ENCODE measurements at places on chromosomes 4 and X. TPM values are rescaled to one million over a fixed set of nuclear protein-coding genes. Genes with fewer than 3 reads are reported as not detected.

Gene VEGFD
- not detected for total RNA-seq

Gene PLAC8
- total RNA-seq: 127 TPM

Gene BEND2
- total RNA-seq: not detected

Gene CORIN
- not detected for total RNA-seq

Gene UGT2B11
- total RNA-seq: not detected

Gene PAGE2B
- total RNA-seq: not detected

Gene GAGE12H
- not detected for total RNA-seq

Gene FOXR2
- not detected for total RNA-seq

Gene PROM1
- total RNA-seq: not detected

Gene SLC10A6
- not detected for total RNA-seq

Gene MAGEB5
- not detected for total RNA-seq

Gene FHL1
- total RNA-seq: 13.8 TPM

Gene IDUA
- 35.3 TPM for total RNA-seq

Gene FAM9B
- 0.11 TPM for total RNA-seq

Gene KLB
- not detected for total RNA-seq

Gene TENM3
- total RNA-seq: not detected

Gene NSD2
- total RNA-seq: 237 TPM

Gene PNMA6F
- total RNA-seq: not detected

Gene STK32B
- not detected for total RNA-seq

Gene USP11
- 22.4 TPM for total RNA-seq

Gene BEX1
- total RNA-seq: 0.23 TPM

Gene TMEM255A
- total RNA-seq: not detected

Gene UCHL1
- 0.30 TPM for total RNA-seq

Gene EVC
- 0.61 TPM for total RNA-seq

Gene ADH1C
- not detected for total RNA-seq

Gene CT47B1
- not detected for total RNA-seq

Gene DEFB131A
- not detected for total RNA-seq

Gene TSPAN7
- not detected for total RNA-seq

Gene LYAR
- total RNA-seq: 35.0 TPM

Gene CXCL1
- not detected for total RNA-seq

Gene NXF2B
- not detected for total RNA-seq

Gene IL9R
- total RNA-seq: 225 TPM

Gene GRID2
- total RNA-seq: not detected

Gene GLRA3
- not detected for total RNA-seq

Gene PNMA5
- 0.09 TPM for total RNA-seq

Gene NCAPG
- total RNA-seq: 64.0 TPM

Gene SHISA3
- 0.18 TPM for total RNA-seq

Gene SH2D1A
- 47.7 TPM for total RNA-seq

Gene ADH1B
- total RNA-seq: not detected

Gene GYPE
- total RNA-seq: 0.32 TPM

Gene COX18
- total RNA-seq: 14.0 TPM

Gene GYG2
- total RNA-seq: not detected

Gene NAP1L5
- total RNA-seq: 4.2 TPM

Gene GATA1
- total RNA-seq: not detected

Gene MFAP3L
- total RNA-seq: 0.18 TPM

Gene CLGN
- total RNA-seq: 0.43 TPM

Gene ZMAT1
- total RNA-seq: 3.8 TPM

Gene GRIA3
- not detected for total RNA-seq
